ENCODE measurements at places on chromosomes 4 and X.

GRCh38 chr4:6134612-6135220 lies 65.6 kb downstream of the JAKMIP1 start:
- DNase-seq: peak; percentile 59

DNA sequence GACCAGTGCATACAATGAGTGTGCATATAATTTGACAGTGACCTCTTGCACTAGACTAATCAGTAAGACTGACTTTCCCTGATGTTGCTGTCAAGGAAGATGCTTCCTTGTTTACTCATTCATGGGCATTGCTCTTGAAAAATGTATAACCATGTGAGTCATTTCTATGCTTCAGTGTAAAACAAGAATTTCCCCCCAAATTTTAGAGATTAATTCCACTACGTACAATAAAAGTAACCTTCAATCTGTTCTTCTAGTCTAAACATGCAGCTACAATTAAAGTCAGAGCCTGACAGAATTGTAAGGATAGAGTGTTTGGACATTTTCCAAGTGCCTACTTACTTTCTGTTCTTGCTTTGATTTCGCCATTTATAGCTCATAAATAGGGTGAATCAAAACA lies 935.7 kb downstream of the RAPGEF2 start:
- DNase-seq: no peak

DNA sequence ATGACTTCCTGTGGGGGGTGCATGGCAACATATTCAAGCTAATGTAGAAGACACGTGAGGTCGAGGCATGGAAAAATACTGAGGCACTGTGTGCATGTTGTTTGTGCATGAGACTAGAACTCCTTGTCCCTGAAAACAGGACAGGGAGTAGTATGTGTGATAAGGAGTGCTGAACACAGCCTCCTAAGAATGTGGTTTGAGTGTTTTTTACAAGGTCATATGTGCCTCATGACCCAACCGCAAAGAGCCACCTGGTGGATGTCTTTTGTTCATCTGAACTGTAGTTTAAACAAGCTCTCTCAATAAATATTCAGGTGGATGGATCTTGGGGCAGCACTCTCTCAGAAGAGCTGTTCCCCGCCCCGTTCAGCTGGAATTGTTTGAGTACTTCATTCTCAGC lies 226.6 kb downstream of the NLGN4X start:
- DNase-seq: no peak

- no peak for DNase-seq
Observed at GRCh38 chr4:47819178-47819577, 18.7 kb downstream of the CORIN start.

GRCh38 chr4:84901173-84901572 lies 65.3 kb downstream of the WDFY3 start:
- DNase-seq: no peak

GRCh38 chrX:117990438-117990837 lies 126.2 kb downstream of the KLHL13 start:
- DNase-seq: no peak

DNA sequence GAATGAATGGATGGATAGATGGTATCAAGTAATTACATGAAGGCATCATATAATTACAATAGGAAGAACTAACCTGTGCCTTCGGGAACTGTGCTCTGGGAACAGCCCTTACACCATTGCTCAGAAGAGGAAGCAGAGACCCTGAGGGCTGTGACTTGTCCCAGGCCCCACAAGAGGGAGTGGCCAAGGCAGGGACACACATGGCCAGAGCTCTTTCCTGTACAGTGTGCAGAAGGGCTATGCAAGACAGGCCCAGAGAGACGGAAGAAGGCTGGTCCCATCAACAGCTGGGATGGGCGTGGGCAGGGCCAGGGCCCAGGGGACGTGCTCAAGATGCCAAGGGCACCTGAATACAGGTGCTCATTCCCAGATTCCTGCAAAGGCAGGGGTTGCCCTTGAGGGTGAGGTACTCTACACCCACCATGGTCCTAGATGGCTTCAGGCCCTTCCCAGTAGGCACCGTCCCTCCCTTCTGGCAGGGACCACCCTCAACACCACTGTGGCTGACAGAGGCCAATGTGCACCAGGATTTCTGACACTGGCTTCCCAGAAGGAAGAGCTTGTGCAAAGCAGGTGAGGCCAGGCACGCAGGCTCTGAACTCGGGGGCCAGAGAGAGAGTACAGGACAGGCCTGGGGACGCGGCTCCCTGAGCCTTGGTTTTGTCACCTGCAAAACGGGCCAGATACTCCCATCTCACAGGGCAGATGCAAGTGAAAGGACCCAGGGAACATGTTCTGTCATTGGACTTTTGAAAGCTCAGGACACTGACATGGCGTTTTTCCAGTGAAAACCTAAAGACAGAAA lies 1.7 kb downstream of the EVC2 start:
- DNase-seq: no peak

DNA sequence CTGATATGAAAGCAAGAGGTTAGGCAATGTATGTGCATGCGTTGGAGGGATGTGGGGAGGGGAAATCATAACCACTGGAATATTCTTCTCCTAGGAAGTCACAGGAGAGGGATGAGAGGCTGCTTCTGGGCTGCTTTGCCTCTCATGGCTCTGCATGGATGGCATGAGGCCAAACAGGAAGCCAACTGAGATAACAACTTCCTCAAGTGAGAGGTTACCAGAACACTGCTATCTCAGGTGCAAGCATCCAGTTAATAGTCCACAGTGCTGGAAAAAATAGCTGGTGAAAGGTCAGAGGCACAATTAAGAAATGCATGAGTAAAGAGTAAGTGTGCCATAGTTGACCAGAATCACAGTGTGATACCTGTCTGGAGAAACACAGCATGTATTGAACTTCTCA lies 113.3 kb downstream of the ELOVL6 start:
- DNase-seq: peak; percentile 18

DNA sequence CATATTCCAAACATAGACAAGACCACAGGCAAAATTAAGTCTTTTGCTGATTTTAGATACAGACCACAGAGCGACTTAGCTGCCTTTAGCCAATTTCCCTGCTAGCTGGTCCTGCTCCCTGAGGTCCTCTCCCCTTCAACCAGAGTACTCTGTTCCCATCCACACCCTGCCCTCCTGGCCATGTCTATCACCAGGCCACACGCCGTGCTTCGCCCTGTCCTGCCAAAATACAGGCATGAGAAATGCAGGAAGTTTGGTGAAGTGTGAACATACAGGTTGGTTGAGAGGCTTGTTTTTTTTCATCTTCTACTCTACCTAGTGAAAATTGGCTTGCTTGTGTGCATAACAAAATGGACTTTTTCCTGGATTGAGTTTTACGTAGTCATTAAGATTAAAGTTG lies 226.2 kb upstream of the TENM3 start:
- DNase-seq: no peak

DNA sequence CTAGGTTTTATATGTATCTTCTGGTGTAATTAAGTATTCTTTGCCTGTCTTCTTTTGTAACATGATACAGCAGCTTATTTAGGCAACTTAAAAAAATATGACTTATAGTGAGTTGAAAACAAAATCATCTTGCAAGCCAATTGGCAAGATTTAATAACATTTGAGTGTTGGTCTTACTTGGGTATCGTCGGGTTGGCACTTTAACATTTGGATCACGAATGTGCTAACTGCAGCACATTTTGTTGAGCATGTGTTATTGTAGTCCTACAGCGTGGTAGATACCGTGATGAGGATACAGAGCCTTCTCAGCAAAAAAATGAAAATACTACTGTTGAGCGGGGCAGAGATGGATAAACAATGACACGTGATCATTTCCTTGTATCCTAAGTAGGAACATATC lies 295.3 kb downstream of the ARHGAP10 start:
- DNase-seq: no peak

DNA sequence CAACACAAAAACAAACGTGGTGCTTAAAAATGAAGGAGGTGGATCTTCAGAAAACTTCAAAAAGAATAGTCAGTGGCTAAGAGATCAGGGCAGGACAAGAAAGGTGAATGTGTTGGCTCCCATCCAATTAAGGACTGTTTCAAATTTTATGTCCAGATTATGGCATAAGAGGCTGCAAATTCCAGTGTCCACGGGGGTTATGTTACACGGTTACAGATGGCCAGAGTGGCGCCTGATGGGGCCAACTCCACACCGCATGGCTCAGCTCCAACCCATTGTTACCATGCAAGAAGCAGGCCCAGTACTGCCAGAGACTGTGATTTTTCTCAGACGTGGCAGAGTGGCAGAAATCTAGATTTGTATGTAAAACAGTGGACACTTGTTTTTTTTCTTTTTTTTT lies 168.4 kb upstream of the TENM3 start:
- no peak for DNase-seq

DNA sequence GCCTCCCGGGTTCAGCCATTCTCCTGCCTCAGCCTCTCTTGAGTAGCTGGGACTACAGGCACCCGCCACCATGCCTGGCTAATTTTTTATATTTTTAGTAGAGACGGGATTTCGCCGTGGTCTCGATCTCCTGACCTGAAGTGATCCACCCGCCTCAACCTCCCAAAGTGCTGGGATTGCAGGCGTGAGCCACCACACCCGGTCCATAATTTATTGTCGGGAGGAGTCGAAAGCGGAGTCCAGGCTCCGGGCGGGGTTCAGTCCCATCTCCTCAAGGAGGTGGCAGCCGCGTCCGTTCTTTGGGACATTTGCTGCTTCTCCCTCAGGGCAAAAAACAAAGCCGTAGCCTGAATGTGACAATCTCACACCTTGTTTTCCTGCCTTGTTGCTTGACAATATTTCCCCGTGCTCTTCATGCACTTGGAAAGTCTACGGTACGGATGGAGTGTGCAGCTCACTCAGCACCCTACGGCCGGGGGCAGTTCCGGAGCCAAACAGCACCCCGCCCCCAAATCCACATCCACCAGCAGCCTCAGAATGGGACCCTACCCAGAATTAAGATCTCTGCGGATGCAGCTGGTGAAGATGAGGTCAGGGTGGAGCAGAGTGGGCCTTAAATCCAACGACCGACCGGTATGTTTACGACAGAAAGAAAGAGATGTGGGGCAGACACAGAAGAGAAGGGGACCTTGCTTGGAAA lies 9.6 kb downstream of the GTPBP6 start:
- no peak for DNase-seq

- no peak for DNase-seq
Observed at GRCh38 chr4:79743014-79743413, 330.0 kb downstream of the ANTXR2 start.

DNA sequence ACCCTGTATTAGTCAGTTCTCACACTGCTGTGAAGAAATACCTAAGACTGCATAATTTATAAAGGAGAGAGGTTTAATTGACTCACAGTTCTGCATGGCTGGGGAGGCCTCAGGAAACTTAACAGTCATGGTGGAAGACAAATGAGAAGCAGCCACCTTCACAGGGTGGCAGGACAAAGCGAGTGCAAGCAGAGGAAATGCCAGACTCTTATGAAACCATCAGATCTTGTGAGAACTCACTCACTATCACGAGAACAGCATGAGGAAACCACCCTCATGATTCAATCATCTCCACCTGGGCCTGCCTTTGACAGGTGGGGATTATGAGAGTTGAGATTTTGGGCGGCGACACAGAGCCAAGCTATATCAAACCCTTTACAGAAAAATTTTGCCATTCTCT lies 722.4 kb downstream of the RAB28 start:
- DNase-seq: no peak

DNA sequence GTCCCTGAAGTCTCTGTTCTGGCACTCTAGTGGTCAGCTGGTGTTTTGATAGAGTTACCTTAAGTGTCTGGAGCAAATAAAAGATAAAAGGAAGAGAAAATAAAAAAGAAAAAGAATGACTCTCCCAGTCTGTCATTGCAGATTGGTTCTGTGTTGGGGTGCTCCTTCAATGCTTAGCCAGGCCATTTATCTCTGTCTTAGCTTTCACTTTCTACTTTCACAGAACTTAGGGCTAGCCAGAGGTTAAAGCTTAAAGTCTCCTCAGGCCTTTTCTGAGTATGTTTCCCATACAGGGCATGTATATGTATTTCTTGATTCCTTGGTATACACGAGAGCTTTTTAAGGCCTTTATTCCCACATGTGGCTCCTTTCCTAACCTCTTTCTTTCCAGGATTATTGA lies 83.1 kb upstream of the TEX13D start:
- no peak for DNase-seq

- no peak for DNase-seq
Observed at GRCh38 chr4:169314906-169315305, 44.1 kb upstream of the SH3RF1 start.

- no peak for DNase-seq
Observed at GRCh38 chrX:153864101-153864500, 21.9 kb downstream of the L1CAM start.

GRCh38 chr4:53782458-53782845 lies 191.2 kb upstream of the LNX1 start:
- no peak for DNase-seq

GRCh38 chr4:42331040-42331439 lies 66.2 kb upstream of the SHISA3 start:
- no peak for DNase-seq

DNA sequence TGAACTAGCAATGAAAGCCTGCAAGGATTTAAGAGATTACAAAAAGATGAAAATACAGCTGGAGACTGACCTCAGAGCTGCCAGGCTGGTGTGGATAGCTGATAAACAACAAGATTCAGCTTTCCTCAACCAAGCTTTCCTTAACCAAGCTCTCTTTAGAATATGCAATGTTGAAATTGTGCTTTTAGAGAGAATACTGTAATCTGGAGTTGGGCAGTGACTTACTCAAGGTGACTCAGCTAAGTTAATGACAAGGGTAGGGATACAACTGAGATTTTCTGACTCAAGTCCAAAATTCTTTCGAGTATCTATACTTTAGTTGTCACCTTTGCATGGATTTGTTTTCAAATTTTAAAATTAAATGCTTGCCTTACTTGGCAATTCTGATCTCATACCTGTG lies 98.0 kb downstream of the AMMECR1 start:
- no peak for DNase-seq

DNA sequence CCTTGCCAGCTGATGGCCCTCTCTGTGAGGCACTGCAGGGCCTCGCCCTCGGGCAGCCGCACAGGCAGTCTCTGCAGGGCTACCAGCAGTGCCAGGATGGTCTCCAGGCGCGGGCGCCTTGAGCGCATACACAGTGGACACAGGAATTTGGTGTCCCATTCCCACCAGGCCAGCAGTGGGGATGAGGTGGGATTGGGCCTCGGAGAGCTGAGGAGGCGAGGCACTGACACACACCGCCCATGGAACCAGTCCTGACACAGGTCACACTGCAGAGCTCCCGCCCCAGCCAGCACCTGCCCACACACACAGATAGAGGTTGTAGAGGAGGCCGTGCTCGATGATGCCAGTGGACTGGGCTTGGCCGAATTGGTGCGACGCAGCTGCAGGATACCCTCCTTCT lies 30.7 kb downstream of the KDM5C start:
- no peak for DNase-seq

DNA sequence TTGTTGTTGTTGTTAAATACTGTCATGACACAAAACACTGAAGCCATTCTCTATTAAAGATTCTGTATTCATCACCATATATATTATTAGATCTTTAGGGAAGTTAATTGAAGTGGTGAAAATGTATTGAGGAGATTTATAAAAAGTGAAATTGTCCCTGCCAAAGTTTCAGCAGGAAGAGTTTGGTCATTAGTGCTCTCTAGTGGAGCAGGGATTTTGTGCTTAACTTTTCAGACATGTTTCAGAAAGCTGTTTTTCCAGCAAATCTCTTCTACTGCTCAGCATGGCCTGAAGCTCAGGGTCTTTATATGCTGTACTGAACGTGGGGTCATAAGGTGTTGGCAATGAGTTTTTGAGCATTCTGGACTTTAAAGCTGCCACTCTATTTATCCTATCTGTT lies 36.7 kb upstream of the CXXC4 start:
- no peak for DNase-seq

All from effector memory CD8-positive, alpha-beta T cell (primary cell).